ENCODE measurements at places on chromosomes 1 and 21.
A peak's percentile ranks its signal among the peaks of the same experiment; 100 is the strongest.

GRCh38 chr1:229863651-229864545, 203.1 kb upstream of the GALNT2 start:
- no peak for DNase-seq

DNA sequence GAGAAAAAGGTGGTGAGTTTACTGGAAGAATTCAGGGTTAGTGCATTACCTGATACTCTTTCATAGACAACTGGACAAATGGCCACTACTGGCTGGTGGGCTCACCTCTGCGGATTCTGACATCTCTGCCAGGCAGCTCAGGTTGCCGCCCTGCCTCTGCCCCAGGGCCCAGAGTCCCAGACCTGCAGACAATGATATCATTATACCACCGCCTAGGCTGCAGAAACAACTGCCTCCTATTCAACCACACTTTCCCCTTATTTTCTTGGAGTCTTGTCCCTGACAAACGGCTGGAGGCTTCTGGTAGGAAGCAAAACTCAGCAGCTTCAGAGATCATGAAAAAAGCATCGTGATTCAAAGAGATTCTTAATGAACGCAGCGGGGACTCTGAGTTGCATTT, 37.0 kb downstream of the IRF2BP2 start:
- DNase-seq, result no peak

- no peak for DNase-seq
Measured at GRCh38 chr1:91803847-91804545, 82.0 kb downstream of the TGFBR3 start.

GRCh38 chr1:30378991-30379581, 344.3 kb downstream of the MATN1 start:
- DNase-seq, result peak; percentile 93

- no peak for DNase-seq
Measured at GRCh38 chr1:193031431-193031830, 27.7 kb downstream of the UCHL5 start.

Data from fibroblast of skin of left quadriceps (primary cell).